ENCODE measurements at places on chromosomes 1 and 21.

DNA sequence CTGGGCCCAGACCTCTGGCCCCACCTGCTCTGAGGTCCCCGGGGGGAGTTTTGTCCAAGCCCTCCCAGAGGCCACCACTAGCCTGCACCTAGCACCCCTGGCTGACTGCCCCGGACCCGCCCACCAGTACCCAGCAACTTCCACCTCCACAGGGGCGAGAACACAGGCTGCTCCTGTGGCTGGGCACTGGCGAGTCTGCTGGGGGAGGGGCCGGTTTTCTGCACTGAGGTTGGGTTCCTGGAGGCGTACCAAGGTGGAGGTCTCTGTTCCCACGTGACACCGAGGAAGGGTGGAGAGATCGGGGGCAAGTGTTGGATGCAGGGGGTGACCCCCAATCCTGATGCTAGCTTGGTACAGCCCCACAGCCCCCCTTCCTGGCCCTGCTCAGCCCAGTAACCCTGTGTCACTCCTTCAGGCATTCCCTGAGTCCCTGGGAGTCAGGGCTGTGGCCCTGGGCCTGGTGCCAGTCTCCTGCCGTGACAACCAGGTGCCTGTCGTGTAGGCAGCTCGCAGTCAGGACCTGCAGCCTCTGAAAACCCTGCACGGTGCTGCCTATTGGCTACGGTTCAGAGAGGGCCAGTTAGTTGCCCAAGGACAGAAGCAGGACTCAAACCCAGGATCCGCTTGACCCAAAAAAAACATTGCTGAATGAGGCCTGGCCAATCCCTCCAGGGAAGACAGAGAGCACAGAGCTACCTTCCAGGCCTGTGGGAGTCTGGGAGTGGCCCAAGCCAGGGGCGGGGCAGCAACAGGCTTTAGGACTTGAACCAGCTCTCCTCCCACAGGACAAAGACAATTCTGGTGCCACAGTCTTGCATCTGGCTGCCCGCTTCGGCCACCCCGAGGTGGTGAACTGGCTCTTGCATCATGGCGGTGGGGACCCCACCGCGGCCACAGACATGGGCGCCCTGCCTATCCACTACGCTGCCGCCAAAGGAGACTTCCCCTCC lies 3.1 kb downstream of the ESPN start:
- no peak for DNase-seq

GRCh38 chr1:179598631-179599030 lies 7.0 kb downstream of the TDRD5 start:
- no peak for DNase-seq

- no peak for DNase-seq
These were observed 2.0 kb downstream of the PLXNA2 start for GRCh38 chr1:208242146-208242545.

GRCh38 chr1:116772648-116773045 lies 18.4 kb downstream of the CD2 start:
- no peak for DNase-seq

Data from esophagus squamous epithelium (tissue), 5 donors.